ENCODE measurements at places on chromosomes 2 and 18.
A peak's percentile ranks its signal among the peaks of the same experiment; 100 is the strongest.

DNA sequence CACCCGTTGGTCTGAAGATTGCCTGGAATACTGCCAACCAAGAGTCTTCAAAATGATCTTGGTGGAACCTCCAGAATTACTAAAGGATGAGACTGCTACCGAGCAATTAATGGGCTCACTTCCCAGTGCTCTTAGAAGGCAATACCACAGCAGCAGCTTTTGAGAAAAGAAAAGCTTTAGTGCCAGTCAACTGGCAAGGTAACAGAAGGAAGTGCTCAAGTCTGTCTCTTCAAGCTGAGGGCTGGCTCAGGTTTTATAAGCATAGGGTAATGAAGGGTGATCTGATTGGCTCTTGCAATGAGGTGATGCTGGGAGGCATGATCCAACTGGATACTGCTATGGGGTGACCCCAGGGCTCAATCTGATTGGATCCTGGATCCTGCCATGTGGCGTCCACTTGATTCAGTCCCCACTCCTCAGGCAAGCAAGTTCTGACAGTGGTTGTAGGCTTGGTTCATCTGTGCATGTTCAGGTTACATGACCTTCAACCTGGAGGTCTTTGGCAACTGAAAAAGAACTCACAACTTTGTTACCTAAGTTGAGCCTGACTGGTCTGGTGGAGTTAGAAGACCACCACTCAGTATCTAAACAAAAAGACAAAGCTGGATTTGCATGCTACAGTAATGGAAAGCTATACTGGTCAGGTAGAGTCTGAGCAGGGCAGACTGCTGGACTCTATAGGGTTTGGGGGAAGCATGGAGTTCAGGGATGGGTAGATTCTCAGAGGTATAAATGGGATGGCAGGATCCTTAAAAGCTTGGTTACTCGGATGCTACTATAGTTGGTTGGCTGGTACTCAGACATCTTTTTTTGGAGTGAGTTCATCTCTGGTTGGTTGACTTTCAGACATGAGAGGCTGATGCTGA is 14.0 kb upstream of the RIF1 start:
- no peak for DNase-seq

DNA sequence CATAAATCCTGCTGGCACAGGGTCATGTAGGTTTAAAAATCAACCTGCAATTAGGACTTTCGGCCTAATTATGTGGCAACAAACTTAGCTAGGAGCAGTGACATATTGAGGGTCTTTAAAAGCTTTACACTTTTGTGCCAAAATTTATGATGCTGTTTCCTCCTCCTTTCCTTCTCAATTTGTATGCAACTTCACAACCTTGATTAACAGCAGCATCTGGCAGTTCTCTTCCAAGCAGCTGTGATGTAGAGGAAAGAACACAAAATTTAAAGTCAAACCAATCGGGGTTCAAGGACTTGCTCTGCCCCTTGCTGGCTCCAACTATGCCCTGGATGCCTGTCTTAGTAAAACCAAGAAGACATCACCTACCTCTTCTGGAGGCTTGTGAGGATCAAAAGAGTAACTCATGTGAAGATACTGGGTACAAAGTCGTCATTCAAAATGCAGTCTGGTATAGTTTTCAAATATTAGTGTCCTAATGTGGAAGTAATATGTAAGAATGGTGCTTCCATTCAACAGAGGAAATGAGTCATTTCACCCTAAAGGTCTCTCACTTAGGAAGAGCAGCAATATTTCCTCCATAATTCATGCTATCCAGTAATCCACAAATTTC is 94.7 kb downstream of the ANKRD44 start:
- DNase-seq, result peak; percentile 42

- no peak for DNase-seq
Observed at GRCh38 chr2:174053355-174054151, 88.4 kb upstream of the SP3 start.

- DNase-seq, result peak; percentile 95
Observed at GRCh38 chr18:11947214-11948191, 33.8 kb upstream of the IMPA2 start.

- peak; percentile 89 for DNase-seq
Observed at GRCh38 chr2:18209934-18210639, 331.6 kb downstream of the KCNS3 start.

GRCh38 chr18:60331890-60332289 is 40.7 kb downstream of the MC4R start:
- DNase-seq, result no peak

- DNase-seq, result no peak
Observed at GRCh38 chr18:57887543-57888383, 84.6 kb upstream of the ATP8B1 start.

- no peak for DNase-seq
Observed at GRCh38 chr2:239581352-239581901, 180.6 kb upstream of the HDAC4 start.

DNA sequence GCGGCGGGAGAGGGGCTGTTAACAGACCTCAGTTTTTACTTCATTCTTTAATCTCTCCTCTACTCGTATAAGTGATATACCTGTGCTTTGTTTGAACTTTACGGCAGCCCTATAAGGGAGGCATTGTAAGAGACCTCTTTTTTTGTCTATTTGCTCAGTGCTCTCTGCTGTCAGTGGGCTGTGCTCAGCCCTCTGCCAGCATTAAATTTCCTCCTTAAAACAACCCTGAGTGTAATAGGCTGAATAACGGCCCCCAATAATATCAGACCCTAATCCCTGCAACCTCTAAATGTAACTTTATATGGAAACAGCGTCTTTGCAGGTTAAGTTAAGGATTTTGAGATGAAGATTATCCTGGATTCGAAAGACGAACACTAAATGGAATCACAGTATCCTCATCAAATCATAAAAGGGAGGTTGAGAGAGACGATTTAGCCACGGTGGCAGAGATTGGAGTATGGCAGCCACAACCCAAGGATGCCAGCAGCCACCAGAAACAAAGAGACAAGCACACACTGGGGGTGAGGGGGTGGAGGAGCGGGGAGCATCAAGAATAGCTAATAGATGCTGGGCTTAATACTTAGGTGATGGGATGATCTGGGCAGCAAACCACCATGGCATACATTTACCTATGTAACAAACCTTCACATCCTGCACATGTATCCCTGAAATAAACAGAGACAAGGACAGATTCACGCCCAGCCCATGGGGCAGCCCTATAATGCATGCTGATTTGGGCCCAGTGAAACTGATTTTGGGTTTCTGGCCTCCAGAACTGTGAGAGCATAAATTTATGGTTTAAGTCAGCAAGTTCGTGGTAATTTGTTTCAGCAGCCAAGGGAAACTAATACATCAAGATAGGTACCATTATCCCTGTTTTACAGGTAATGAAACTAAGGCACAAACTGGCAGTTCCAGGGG is 894 bp upstream of the FARSB start:
- DNase-seq, result no peak

DNA sequence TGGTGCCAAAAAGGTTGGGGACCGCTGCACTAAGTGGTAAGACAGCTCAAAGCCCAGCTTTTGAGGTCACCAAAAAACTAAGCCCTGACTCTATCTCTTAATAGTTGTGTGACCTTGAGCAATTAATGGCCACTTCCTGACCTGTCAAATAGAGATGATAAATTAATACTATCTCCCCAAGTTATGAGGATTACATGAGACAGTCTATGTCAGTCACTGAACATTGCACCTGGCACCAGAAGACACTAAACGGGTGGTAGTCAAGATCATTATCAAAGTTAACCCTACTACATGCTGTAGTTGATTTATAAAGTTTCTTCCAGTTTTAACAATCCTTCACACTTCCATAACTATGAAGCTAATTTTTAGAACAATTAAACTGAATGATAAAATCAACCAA is 36.5 kb downstream of the STPG4 start:
- no peak for DNase-seq

- no peak for DNase-seq
Observed at GRCh38 chr2:152386266-152386665, 51.3 kb downstream of the FMNL2 start.

- DNase-seq, result no peak
Observed at GRCh38 chr2:232290668-232291067, 87.9 kb upstream of the ALPP start.

DNA sequence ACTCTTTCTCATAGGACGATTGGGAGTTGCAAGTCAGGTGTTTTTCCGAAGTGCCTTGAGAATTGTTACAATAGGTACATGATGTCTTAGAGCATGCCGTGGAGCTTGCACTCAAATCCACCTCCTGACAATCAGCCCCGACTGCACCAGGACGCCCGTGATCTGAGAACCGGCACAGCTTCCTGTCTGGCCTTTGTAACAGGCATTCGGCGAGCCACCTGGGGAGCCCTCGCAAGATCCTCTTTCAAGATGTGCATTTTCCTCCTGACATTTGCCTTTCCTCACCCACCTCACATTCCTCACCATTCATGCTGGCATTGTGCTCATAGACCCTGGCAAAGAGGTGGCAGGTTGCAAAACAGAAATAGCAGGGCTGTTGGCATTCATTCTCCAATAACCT is 427.3 kb downstream of the GALR1 start:
- no peak for DNase-seq

- no peak for DNase-seq
Observed at GRCh38 chr2:21270708-21271122, 146.9 kb downstream of the TDRD15 start.

DNA sequence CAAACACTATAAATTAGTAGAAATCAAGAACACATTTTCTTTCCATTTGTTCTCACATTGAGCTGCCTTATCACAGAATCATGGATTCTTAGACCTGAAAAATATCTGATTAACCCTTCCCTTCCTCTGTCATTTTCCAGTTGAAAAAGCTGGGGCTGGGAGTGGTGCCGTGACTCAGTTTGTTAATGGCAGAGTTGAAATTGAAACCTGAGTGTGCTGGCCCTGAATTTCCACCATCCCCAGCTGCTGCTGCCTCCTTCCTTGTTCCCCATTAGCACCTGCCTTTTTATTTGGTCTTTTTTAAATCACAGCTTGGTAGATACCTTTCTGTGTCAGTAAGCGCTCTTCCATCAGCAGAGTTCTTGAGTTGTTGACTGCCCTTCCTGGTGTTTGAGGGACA is 10.6 kb downstream of the FARP2 start:
- DNase-seq, result no peak

GRCh38 chr2:62956651-62957050 is 94.0 kb upstream of the OTX1 start:
- DNase-seq, result no peak

DNA sequence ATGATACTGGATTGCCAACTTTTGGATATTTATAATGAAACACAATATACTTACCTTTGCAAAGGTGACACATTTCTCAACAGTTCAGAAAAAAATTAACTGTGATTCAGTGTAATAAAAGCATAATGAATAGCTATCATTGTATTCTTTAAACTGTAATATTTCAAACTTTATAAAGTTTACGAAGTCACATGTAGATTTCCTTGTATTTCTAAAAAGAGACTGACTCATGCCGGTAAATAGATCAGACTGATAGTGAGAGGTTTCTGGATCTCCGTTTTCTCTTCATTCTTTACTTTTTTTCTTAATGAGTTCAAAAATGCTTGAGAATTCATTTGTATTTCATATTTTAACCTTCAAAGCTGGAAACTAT is 70.1 kb downstream of the EML4 start:
- no peak for DNase-seq

- no peak for DNase-seq
Observed at GRCh38 chr2:235005023-235005422, 53.2 kb downstream of the SH3BP4 start.

DNA sequence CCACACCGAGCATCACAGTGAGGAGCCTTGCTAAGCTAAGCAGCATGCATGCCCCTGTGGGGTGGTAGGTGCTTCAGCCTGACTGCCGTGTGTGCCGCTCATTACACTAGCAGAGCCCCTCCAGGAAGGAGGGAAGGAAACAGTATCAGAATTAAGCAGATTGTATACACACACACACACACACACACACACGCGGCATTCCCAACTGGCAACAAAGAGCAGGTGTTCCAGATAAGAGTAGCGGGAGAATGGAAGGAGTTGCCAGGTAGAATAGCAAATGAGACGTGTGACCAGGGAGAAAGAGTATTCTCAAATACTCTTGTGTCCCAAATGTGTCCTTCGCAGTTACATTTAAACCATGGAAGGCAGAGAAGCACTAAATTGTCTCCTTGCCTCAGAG is 47.6 kb upstream of the TTC39C start:
- no peak for DNase-seq

- no peak for DNase-seq
Observed at GRCh38 chr18:8257851-8258434, 351.3 kb upstream of the RAB12 start.

DNA sequence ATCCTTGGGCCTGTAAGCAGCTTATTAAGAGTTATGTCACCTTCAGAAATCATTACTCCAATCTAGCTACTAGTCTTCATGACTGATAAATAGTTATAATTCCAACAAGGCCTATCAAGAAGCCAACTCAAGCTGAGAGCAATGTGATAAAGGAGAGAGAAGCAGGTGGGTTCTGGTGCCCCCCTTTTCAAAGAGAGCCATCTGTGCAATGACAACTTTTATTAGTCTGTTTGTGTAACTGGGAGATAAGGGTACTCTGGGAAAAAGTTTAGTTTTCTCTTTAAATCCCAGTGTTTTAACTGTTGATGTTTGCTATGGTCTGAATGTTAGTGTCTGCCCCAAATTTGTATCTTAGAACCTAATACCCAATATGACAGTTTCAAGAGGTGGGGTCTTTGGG is 60.6 kb downstream of the CCDC93 start:
- no peak for DNase-seq

- DNase-seq, result no peak
Observed at GRCh38 chr2:112993831-112994230, 11.4 kb upstream of the IL36A start.

DNA sequence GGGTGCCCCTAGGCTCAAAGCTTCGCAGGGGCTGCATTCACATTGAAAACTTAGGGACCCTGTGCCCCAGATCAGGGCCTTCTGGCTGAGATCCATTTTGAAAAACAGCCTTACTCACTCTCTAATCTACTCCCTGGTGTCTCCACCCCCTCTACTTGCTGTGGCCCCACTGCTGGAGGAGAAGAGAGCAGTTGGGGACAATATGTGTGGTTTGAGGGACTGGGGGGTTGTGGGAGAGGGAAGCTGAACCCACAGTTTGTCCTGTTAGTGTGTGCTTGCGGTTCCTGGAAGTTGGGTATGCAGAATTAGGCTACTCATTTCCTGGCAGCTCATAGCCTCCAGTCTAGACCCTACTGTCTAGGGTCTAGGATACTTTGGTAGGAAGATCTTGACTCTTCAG is 211.4 kb downstream of the PRKCE start:
- no peak for DNase-seq

DNA sequence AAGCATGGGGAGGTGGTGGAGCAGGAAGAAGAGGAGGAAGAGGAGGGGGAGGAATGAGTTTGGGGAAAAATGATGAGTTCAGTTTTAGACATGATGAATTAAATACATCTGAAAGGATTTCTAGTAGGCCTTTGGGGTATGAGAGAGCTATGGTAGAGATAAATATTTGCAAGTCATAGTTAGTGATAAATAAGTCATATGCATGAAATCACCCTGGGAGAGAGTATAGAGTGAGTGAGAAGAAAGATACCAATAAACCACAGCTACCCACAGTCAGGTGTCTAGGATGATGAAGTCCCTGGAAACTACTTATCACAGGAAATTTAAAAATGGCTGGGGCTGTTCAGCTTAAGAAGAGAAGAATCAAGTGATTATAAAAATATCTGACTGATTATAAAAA is 240.5 kb downstream of the RDH14 start:
- DNase-seq, result no peak

GRCh38 chr2:121089166-121089510 is 195.9 kb downstream of the TFCP2L1 start:
- no peak for DNase-seq

GRCh38 chr2:136254681-136255080 is 136.7 kb upstream of the CXCR4 start:
- DNase-seq, result no peak
